ENCODE measurements at places on chromosomes 5 and 9.

DNA sequence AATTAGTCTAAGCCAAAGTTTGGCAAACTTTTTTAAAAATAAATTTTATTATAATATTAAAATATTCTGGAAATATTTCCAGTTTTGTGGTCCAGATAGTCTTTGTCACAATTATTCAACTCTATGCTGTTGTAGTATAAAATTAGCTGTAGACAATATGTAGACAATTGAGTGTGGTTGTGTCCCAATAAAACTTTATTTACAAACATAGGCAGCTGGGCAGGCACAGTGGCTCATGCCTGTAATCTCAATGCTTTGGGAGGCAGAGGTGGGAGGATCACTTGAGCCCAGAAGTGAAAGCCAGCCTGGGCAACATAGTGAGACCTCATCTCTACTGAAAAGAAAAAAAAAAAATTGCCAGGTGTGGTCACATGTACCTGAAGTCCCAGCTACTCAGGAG lies 150.5 kb upstream of the EPB41L4A start:
- DNase-seq: no peak

- DNase-seq: no peak
These were observed 34.0 kb upstream of the RXRA start for GRCh38 chr9:134291961-134292871.

GRCh38 chr9:4507306-4508130 lies 17.2 kb downstream of the SLC1A1 start:
- DNase-seq: no peak

- peak; percentile 47 for DNase-seq
These were observed 24.3 kb downstream of the EFNA5 start for GRCh38 chr5:107646418-107646817.

GRCh38 chr9:21961569-21961968 lies 32.6 kb downstream of the CDKN2A start:
- DNase-seq: no peak

- DNase-seq: no peak
These were observed 288.1 kb upstream of the PANK3 start for GRCh38 chr5:168867241-168867640.

DNA sequence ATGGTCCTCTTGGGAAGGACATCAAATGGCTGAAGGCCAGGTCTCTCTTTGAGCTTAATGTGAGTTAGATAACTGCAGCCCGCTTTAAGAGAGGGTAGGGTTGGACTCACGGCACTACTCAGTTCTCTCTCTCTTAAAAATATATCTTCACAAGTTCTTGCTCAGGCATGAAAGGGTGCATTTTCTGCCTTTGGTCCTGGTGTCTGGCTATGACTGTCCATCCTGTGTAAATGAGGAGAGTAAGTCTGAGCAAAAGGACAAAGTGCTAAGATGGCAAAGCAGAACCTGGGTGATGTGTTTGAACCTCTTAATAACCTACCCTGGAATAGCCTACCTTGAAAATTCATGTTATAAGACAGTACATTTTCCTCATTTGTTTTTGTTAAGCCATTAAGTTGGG lies 293.4 kb downstream of the PDE4D start:
- DNase-seq: no peak

- DNase-seq: no peak
These were observed 20.1 kb upstream of the ZNF622 start for GRCh38 chr5:16485656-16486055.

DNA sequence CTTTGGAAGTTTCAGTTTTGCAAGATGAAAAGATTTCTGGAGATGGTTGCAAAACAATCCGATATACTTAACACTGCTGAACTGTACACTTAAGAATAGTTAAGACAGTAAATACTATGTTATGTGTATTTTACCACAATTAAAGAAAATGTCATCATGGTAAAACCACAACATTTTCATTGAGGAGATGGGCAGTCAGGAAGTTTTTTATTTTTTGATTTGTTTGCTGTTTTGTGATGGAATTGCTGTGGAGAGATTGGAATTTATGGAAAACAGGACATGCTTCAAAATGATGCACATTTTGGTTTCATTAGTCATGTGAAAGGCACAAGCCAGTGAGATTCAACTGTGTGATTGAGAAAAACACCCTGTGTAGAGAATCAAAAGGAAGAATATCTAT lies 90.5 kb upstream of the AGXT2 start:
- no peak for DNase-seq
